ENCODE measurements at places on chromosomes 2 and 18. TPM values are rescaled to one million over a fixed set of nuclear protein-coding genes. Genes with fewer than 3 reads are reported as not detected.

The EGR4 gene
- not detected for total RNA-seq

The HRH4 gene
- total RNA-seq, result not detected

The HES6 gene
- 7.8 TPM for total RNA-seq

The LRRC30 gene
- 9.4 TPM for total RNA-seq

The EDAR gene
- not detected for total RNA-seq

The TTC27 gene
- 23.5 TPM for total RNA-seq

The IL37 gene
- not detected for total RNA-seq

The PUM2 gene
- 80.4 TPM for total RNA-seq

The SERPINB4 gene
- not detected for total RNA-seq

The IL1R2 gene
- total RNA-seq, result 0.52 TPM

The UBE2F gene
- total RNA-seq, result 33.4 TPM

The ANKAR gene
- 31.8 TPM for total RNA-seq

All from skeletal muscle tissue (tissue), 5 donors.